ENCODE measurements at places on chromosomes 12 and 14.

- DNase-seq, result no peak
These were observed 881 bp downstream of the HSD17B6 start for GRCh38 chr12:56763753-56764657.

DNA sequence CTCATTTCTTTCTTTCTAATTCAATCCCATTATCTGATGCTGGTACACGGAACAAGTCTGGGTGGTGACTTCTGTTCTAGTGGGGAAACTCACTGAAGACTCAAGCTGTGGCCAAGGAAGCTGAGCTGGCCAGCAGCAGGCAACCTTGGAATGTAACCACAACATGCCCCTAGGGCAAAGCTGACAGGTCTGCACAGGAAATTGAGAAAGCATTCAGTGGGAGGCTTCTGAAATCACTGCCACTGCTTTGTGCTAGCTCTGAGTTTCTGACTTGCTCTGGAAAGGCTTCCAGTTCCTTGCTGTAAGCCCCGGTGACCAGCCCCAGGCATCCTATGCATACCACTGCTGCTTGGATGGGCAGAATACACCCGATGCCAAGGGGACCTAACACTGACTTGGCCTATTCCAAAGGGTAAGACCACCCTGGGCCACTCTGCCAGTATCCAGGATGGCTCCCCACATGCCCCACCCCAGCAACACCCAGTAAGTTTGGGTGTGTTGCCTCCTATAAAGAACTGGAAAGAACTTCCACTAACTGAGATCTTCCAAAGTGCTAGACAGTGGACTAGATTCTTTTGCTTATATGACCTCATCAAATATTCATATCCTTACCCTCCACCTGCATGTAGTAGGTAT lies 84.5 kb upstream of the CDKN3 start:
- DNase-seq, result no peak

GRCh38 chr12:15278816-15279658 lies 43.3 kb upstream of the PTPRO start:
- no peak for DNase-seq

GRCh38 chr14:88621100-88621499 lies 58.3 kb downstream of the ZC3H14 start:
- no peak for DNase-seq

DNA sequence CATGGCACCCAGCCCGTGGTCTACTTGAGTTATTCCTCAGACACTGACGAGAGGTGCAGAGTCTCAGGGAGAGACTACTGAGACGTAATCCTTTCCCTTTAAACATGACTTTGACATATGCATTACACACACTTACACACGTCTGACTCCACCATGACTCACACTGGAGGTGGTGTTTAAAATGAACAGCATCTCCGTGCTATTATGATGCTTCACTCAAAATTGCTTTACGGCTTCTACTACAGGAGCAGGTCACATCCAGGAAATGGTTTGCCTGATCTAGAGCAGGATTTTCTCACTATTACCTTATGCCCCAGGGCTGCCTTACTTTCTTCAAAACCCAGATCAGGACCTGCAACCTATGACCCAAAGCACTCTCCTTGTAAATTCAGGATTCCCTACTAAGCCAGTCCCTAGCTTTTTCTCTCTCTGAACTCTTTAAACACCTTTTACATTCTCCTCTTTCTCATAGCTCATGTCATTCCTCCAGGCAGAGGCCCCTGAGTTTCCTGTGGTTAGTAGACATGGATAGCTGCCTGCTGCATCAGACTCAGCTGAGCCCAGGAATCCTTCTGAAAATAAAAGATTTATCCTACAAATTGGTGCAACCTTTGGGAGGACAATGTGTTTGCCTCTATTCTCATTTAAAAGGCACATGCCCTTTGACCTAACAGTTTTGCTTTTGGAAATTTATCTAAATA lies 31.2 kb downstream of the TMCC3 start:
- DNase-seq, result no peak

DNA sequence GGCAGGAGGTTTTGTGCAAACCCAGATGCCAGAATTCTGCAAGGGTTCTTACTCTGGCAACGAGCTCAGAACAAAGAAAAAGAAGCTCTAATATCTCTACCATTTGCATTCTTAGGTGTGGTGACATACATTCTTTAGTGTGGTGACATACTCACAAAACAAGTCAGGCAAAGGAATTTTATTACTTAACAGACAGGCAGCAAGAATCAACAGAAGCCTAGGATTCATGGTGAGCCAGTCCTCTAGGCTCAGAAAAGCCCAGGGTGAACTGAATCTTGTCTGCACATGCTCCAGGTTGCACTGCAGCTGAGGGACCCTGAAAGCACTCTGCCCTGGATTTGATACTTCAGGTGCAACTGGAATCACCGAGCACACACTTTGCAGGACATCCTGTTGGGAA lies 122.4 kb upstream of the PTPRQ start:
- DNase-seq, result no peak

DNA sequence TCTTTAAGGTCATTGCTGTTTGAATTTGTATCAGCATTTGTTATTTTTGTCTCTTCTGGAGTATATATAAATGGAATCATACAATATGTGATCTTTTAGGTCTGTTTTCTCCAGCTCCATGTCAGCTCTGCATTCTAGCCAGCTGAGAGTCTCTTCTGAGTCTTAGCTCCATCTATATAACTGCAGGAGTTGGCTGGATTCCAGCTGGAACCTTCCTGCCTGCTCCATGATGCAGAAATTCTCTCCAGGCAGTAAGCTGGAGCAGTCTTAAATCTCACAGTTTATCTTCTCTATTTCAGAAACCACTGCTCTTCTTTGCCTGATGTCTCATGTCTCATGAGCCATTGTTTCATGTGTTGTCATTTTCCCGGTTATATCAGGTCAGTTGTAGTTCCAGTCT lies 827.6 kb downstream of the NRXN3 start:
- DNase-seq, result no peak

GRCh38 chr12:49669796-49670195 lies 37.4 kb downstream of the FMNL3 start:
- DNase-seq, result no peak
